ENCODE measurements at places on chromosomes 13 and 19.

DNA sequence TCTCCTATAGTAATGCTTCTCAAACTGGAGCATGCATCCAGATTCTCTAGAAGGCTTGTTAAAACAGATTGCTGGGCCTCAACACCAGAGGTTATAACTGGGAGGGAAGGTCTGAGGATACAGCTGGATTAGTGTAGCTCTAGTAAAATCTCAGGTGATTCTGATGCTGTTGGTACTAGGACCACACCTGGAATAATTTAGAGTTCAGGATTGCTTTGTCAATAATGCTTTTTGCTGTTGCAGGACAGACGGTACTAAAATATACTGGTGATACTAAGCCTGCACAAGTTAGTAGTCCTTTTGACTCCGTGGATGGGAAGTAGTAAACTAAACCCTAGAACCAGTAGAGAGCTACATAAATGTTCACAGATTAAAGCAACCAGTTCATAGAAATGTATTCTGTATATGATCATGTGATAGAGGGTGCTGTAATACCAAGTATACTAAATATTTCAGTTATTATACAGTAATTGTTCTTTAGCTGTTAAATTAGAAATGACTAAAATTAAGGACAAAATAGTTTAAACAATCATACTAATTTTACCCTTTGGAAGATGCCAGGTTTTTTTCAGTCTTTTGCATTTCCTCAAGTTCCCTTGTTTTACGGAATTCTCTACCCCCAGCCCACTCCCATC, 258.2 kb upstream of the STARD13 start:
- no peak for DNase-seq

DNA sequence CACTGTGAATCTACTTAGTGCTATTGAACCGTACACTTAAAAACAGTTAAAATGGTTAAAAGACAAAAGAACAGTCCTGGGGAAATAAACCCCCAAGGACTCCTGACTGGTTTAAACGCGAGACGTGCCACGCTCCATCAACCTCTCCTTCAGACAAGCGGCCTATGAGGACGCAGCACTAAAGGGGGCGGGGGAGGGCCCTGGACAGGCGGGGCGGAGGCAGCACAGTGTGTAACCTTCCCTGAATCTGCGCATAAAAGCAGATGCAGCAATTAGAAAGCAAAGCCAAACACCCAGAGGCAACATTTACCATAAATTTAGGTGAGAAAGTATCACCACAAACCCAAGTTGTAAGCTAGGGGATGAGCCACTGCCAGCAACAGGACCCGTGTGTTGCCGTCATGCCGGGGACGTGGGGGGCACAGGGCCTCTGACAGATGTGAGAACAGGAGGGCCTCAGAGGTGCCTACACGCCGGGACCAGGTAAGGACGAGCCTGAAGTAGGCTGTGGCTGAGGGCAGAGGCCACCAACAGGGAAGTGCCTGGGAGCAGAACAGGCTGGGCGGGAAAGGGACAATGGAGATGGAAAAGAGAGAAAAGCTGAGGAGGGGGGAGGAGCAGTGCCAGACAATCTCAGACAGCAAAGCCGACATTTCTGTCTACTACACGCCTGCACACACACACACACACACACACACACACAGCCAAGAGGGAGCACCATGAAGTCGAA, 15.3 kb upstream of the ADPRHL1 start:
- no peak for DNase-seq

DNA sequence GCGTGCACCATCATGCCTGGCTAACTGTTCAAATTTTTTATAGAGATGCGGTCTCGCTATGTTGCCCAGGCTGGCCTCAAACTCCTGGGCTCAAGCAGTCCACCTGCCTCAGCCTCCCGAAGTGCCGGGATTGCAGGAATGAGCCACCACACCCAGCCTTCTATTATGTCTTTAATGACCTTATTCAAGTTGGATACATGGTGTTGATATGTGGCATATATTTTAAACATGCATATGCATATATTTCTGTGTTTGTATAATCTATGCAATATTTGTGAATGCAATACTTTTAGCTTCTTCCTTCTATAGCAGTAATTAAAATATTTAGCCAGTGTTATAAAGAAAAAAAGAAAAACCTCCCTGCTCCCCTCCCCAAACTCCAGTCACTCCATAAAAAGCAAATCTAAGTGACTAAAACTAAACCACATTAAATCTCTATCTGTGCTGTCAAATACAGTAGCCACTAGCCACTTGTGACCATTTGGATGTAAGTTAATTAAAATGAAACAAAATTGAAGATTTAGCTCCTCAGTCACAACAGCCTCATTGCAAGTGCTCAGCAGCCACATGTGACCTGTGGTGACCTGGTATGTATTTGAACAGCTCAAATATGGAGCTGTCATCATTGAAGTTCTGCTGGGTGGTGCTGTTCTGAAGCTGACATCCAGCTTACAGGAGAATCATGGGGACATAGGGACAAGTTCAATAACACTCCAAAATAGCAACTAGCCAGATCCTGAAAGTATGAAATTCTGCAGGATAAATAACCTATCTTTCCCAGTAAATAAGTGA, 27.4 kb downstream of the FCGBP start:
- no peak for DNase-seq

- DNase-seq: no peak
Observed at GRCh38 chr13:112346173-112346898, 29.8 kb upstream of the SPACA7 start.

DNA sequence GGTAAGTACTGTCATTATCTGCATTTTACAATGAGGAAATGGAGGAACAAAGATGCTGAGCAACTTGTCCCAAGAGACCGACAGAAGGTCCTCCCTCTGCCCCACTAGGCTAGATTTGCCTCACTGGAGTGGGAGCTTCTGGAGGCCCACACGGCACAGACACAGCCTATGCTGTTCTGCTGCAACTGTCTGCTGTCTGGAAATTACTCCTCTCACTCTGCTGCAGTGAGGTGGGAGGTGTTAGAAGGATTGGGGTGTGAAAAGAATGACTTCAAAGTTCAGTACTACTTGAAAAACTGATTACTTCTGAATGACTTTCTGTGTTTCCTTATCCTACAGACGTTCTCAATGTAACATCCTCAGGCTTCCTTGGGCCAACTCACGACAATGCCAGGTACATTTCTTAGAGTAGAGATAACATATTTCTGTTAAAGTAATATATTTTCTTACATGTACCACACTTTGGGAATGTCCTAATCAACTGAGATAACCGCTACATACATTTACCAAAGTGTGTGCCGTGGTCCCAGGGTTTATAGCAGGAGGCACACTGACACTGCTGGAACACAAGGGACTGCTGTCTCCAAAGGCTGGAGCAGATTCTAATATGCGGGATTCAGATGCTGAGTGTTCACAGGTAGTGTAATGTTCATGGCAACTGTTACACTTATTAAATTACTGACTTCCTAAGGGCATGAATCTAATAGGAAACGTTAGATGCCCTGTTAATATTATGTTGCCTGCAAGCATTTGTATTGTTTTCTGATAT, 53.5 kb upstream of the WASF3 start:
- DNase-seq: no peak

GRCh38 chr13:95508996-95509395, 43.5 kb upstream of the CLDN10 start:
- DNase-seq: no peak

DNA sequence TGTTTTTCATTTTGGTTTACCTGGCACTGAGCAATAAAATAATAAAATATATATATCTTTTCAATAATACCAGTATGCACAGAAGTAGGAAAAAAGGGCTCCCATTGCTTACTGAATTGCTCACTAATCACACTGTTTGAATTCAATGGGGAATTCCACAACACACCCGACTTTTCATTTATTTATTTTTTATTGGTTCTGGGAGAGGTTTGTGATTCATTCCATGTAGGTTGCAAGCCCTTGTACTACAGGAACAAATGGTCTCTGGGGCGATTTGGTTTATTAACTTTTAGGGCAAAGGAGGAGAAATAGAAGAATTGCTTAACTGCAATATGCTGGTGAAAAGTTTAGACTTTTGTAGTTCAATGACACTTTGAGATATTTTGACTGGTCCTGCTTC, 207.4 kb downstream of the DCT start:
- no peak for DNase-seq

GRCh38 chr13:114177245-114178010, 1.6 kb upstream of the CFAP97D2 start:
- no peak for DNase-seq

GRCh38 chr13:58597552-58597951, 966.0 kb downstream of the PCDH17 start:
- no peak for DNase-seq

- no peak for DNase-seq
Observed at GRCh38 chr19:18603255-18603957, 3.2 kb downstream of the CRLF1 start.

All from left hindlimb (tissue), 1 donor.